ENCODE measurements at places on chromosomes 3 and 15.

- DNase-seq: no peak
Measured at GRCh38 chr15:20348900-20349773, 192.5 kb downstream of the GOLGA6L6 start.

DNA sequence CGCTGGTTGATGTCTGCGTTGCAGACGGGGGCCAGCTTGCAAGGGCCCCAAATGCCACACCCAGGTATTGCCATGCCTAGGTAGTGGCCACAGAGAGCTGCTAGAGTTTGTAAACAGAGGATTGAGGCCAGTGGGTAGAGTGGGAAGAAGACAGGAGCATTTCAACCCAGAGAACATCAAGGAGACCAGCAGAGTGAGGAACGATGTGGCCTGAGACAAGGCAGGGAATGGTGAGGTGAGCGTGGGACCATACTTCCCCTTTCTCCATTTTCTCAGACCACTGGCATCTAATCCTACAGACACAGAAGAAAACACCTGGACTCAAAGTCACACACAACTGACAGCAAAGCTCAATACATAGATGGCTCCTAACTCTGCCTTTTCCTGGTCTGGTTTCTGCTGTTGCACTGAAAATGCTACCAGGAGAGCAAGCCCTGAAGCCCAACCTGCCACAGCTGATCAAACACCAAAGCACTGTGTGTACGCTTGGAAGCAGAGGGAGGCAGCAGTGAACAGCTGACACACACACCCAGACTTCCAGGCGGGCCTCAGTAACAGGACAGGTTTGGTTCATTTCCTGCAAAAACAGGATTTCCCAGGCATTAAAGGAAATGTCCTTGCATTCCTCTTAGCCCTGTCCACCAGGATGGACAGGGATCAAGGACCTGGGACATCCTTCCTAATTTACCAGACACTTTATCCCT, 1.6 kb downstream of the FAM174B start:
- no peak for DNase-seq

GRCh38 chr3:115635406-115635805, 12.1 kb downstream of the GAP43 start:
- no peak for DNase-seq

DNA sequence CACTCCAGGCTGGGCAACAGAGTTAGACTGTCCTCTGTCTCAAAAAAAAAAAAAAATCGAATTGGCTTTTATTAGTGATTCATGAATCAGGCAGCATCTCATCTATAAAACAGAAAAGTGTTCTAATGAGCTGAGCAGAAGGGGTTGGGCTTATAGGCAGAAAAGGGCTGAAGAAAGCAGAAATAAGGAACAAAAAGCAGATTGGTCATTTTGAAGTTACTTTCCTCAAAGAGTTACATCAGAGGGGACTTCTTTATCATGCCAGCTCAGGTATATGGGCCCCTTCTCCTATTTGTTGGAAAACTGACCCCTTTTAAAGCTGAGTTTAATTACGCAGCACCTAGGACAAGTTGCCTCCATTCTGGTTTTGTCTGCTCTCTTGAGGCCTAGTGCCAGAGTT, 722 bp upstream of the POGLUT1 start:
- DNase-seq: no peak

- no peak for DNase-seq
Measured at GRCh38 chr15:86915811-86916331, 836.2 kb downstream of the AGBL1 start.

GRCh38 chr3:70273492-70273891, 38.9 kb downstream of the MDFIC2 start:
- DNase-seq: no peak

- no peak for DNase-seq
Measured at GRCh38 chr3:43747641-43748040, 56.9 kb downstream of the ABHD5 start.

DNA sequence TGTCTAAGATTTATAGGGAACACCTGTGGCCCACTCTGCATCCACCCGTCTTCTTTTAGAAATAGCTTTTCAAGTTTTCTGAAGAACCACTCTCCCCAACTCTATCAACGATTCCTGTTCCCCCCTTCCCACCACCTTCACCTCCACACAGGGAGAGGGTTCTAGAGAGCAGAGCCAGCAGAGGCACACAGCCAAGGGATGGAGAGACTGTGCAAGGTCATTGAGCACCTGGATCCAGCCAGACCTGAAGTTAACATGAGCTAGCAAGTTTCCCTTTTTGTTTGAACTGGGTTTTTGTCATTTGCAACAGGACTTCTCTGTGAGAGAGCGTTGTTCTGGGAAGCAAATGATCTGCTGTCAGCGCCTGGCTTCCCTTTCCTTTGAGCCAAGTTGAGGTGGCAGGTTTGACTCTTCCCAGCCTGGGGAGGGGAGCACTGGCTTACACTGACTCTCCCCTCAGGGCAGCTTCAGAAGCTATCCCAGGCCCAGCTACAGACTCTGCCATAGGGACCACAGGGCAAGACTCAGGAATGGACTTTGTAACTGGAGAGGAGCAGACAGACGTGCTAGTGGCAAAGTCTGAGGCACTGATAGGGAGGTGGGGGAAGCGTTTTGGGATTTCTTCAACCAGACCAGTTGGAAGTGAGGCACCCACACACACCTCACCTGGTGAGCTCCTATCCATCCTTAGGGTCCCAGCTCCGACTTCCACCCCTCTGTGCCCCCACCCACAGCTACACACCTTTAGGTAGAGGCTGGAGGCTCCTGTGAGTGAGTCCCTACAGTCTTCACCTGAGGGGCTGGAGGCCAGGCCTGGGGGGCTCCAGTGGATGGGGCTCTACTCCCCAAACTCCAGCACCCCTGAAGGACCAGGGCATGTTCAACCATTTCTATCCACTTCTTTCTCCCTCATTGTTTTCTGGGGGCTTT, 19.4 kb upstream of the PLXNA1 start:
- no peak for DNase-seq

- DNase-seq: no peak
Measured at GRCh38 chr15:69145694-69146492, 14.5 kb upstream of the GLCE start.

GRCh38 chr3:197533927-197534725, 21.6 kb downstream of the BDH1 start:
- DNase-seq: no peak

GRCh38 chr3:56094170-56094569, 374.1 kb downstream of the ERC2 start:
- DNase-seq: no peak

DNA sequence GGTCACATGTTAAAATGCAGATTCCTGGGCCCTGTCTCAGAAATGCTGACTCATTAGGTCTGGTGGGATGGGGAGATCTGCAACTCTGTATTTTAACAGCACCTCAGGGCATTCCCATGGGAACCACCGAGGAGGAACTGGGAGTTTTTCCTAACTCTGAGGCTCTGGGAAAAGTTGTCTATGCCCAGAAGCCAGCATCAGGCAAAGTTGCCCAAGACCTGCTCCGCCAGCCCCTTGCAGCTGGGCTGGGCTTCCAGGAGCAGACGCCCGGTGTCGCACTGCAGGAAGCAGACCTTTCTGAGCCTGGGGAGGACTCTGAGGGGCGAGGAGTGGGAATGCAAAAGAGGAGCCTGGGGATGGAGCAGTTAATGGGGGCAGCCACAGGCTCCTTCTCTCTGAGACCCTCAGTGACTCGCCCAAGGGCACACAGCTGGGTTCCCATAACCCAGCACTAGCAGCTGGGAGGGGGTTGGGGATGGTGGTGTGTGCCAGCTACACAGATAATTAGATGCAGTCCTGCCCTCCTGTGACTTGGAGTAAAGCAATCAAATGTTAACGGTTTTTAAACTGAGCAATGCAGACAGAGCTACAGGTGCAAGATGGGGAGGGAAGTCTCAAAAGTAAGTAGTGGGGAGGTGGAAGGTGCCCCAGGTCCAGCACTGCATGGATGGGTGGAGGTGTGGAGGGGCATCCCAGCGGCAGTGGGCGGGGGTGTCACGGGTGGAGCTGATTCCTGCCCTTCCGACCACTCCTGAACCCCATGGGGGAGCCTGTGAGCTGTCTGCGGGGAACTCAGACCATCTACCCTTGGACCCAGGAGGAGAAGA, 100.4 kb downstream of the LSM3 start:
- no peak for DNase-seq

DNA sequence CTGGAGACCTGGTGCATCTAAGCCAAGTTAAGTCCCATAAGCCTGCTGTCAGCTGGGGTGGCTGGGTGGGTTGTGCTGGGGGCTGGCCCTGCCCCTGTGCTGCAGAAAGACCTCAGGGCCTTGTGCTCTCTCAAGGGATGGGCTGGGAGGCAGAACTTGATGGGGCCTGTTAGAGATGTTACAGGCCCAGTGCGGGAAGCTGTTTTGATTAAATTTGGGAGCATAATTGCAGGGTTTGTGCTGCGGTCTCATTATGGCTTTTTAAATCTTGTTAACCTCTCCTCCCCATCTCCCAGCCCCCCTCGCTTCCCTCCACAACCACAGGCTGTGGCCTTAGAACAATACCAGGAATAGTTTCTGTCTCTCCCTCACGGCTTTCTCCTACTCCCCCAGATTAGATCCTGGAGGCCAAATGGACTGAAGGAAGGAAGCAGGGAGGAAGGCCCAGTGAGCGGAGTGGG, 87.6 kb upstream of the TLE3 start:
- no peak for DNase-seq

GRCh38 chr15:48411971-48412591, 80.9 kb downstream of the DUT start:
- no peak for DNase-seq

DNA sequence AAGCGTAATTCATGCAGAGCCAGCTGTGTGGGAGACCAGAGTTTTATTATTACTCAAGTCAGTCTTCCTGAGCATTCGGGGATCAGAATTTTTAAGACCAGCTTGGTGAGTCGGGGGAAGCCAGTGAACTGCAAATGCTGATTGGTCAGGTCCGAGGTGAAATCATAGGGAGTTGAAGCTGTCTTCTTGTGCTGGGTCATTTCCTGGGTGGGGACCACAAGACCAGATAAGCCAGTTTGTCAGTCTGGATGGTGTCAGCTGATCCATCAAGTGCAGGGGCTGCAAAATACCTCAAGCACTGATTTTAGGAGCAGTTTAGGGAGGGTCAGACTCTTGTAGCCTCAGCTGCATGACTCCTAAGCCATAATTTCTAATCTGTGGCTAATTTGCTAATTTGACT, 228.1 kb upstream of the ATP10A start:
- DNase-seq: no peak

GRCh38 chr3:157132936-157133335, 27.0 kb downstream of the CCNL1 start:
- no peak for DNase-seq

DNA sequence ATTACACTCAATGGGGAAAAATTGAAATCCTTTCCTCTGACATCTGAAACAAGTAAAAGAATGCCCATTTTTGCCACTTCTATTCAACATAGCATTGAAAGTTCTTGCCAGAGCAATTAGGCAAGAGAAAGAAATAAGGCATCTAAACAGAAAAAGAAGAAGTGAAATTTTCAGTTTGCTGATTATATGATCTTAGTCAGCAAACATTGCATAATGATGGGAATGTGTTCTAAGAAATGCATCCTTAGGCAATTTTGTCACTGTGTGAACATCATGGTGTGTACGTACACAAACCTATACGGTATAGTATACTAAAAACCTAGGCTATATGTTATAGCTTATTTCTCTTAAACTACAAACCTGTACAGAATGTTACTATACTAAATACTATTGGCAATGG, 278.0 kb downstream of the CGGBP1 start:
- DNase-seq: no peak

GRCh38 chr3:134030379-134031347, 938 bp upstream of the SLCO2A1 start:
- DNase-seq: no peak

DNA sequence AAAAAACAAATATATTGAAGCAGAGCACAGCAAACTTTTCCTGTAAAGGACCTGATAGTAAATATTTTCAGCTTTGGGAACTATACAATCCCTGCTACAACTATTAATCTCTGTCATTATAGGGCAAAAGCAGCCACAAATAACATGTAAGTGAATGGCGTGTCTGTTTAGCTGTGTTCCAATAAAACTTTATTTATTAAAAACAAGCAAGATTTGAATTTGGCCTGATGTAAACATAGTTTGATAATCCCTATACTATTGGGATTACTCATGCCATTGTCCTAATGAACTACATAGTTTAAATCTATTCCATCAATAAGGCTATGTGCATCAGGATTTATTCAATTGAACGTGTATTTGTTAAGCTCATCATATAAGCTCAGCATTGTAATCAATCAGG, 286.8 kb upstream of the CNTN6 start:
- DNase-seq: no peak

DNA sequence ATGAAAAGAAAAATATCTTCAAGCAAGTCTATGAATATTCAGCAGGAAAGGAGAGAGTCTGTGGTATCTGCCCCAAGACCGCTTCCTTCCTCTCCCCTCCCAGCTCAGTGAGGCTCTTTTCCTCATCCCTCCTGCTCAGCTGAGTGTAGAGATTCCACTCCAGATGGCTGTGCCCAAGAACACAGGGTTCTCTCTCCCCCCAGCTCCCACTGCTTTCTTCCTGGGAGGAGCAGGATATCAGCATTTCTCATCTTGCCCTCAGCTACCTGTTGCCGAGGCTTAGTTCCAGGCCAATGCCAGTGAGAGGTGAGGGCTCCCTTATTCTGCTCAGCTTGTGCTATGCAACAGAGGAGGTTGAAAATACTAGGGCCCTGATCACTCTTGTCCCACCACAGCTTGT, 211.9 kb downstream of the SV2B start:
- DNase-seq: no peak

DNA sequence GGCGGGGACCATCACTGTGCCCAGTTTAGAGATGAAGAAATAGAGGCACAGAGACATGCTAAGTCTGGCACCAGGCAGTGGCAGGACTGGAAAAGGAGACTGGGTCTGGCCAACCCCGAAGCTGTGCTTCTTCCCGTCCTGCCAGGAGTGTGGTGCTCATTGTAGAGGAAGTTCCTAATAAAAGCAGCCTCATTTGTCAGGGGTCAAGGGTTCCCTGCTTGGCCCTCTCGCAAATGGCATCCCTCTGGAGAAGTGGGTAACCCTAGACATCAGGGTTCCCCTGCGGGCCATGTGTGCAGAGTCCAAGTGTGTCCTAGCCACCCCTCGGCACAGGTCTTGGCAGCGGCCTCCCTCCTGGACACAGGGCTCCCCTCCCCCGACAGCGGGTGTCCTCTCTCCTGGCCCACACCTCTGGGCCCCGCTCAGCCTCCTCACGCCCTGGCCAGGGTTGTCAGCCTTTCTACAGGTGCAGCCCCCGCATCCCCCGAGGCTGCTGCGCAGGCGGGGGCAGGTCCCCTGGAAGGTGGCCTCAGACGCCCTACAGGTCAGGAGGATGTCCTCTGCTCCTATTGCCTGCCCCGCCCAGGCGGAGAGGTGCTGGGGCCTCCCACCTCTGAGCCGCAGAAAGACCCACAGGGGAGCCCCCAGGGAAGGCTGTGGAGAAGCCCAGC, 61.8 kb upstream of the PRR20G start:
- DNase-seq: no peak
